ENCODE measurements at places on chromosomes 12 and 14. TPM values are rescaled to one million over a fixed set of nuclear protein-coding genes. Genes with fewer than 3 reads are reported as not detected.

DNA sequence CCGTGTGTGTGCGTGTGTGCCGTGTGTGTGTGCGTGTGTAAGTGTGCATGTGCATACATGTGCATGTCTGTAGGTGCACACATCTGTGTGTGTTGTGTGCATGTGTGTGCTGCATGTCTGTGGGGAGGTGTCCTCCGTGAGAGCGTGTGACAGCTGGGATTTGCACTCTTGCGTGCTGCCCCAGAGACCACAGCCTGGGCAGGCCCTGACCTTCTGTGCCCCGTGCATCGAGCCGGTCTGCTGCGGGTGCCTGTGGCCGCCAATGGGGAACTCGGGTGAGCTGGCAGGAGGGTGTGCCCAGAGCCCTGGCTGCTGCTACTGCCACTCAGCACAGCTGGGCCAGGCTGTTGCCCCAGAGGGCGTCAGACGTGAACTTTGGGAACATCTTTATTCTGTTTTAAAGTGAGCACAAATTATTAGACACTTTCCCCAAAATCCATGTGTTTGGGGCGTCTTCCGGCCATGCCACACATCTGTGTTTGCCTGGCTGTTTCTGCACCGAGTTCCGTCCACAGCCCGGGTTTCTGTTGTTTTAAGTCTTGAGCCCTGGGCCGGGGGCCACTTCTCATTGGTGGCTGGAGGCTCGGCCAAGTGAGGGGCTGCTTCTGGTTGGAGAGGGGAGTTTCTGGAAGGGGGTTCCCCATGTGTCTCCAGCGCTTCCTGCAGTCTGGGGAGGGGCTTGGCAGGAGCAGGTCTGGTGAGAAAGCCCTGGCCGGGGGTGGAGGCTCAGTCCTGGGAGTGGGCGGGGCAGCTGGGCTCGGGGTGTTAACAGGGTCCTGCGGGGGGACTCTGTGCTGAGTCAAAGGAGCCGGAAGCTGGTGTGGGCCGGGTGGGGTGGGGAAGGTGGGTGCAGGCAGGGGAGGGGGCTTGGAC lies 7.6 kb downstream of the CEP170B start:
- DNase-seq, result peak; percentile 17

- DNase-seq, result peak; percentile 64
Measured at GRCh38 chr12:54958048-54958658, 26.4 kb downstream of the TESPA1 start.

Gene SCN8A
- 1.4 TPM for polyA plus RNA-seq

DNA sequence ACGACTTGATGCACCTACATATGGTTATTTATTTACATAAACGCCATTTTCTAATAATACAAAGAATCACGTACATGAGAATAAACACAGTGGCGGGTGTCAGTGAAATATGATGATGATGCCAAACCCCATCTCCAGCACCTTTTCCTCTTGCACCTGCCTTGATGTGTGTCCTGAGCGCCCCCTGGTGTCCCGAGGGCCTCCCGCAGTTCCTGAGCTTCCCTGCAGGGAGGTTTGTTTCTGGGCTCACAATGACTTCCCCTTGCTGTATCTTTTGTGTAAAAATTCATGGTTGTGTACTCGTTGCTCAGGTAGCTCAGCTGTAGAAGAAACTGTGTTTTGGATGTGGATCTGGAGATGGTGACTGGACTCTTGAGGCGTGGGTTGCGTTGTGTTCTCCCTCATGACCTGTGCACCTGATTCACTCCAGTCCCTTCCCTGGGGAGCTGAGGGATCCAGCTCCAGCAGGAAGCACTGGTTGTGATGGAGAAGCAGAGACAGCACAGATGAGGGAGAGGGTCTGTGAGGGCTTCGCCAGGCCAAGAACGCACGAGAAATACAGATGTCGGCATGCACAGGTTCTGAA lies 1037.8 kb downstream of the TMEM121 start:
- DNase-seq, result no peak

GRCh38 chr12:103441437-103442181 lies 54.2 kb downstream of the C12orf42 start:
- no peak for DNase-seq

GRCh38 chr14:104435147-104436046 lies 144.2 kb upstream of the C14orf180 start:
- no peak for DNase-seq

Gene FAM186B
- 1.3 TPM for polyA plus RNA-seq

- DNase-seq, result no peak
Measured at GRCh38 chr12:127290251-127290650, 976.7 kb upstream of the TMEM132C start.

Gene NID2
- polyA plus RNA-seq, result 241 TPM

Gene PSMD9
- polyA plus RNA-seq, result 45.9 TPM

Gene ESR2
- 2.3 TPM for polyA plus RNA-seq

- DNase-seq, result no peak
Measured at GRCh38 chr14:65850429-65851135, 438.1 kb downstream of the FUT8 start.

DNA sequence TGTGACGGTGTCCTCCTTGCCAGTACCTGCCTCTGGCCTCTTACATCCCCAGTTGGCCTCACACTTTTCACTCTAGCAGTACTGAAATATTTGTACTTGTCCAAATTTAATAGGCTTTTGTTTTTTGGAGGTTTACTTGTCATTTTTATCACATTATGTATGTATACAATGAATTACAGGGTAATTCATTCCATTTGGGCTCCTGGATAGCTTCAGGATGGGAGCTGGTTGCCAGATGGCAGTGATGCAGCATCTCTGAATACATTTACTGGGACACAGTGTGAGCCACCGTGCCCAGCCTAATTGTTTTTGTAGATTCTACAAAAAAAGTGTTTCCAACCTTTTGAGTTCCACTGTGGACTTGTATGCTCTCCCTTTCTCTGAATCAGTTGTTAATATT lies 13.4 kb downstream of the CCDC77 start:
- no peak for DNase-seq

DNA sequence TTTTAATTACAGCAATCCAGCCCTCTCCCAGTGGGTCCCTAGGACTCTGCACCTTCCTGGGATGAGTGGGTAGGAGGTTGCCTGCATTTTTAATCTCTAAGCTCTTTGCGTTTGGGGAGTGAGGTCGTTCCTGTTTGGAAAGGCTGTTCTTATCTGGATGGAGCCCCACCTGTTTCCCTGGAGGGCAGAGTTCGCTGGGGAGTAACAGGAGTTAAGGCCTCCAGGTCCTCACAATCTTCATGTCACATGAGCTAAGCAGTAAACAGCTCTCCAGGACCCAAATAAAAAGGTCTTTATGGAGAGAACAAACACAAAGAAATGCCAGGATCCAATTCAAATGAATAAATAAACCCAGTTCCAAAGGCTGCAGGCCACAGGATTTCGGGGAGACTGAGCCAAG lies 56.0 kb upstream of the RFLNA start:
- DNase-seq, result no peak

DNA sequence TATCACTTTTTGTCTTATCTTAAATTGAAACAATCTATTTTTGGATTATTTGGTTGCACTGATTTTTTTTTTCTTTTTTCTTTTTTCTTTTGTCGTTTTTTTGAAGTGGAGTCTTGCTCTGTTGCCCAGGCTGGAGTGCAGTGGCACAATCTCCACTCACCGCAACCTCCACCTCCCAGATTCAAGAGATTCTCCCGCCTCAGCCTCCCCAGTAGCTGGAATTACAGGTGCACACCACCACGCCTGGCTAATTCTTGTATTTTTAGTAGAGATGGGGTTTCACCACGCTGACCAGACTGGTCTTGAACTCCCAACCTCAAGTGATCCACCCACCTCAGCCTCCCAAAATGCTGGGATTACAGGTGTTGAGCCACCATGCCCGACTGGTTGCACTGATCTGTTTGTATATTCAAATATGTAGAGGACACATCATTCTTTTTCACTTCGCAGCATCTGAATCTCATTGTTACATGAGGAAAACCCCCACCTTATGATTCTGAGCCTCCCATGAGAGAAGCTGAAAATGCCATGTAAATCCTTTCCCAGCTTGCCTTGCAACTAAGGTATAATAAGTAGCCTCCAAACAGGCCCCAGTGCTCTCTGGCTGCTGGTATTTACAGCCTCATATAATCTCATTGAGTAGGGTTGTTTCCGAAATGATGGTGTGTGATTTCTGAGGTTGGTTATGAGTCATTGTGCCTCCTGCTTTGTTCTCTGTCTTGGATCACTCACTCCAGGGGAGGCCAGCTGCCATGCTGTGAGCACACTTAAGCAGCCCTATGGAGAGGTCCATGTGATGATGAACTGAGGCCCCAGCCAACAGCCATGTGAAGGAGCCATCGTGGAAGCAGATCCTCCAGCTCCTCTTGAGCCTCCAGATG lies 5.2 kb upstream of the HSP90B1 start:
- no peak for DNase-seq

DNA sequence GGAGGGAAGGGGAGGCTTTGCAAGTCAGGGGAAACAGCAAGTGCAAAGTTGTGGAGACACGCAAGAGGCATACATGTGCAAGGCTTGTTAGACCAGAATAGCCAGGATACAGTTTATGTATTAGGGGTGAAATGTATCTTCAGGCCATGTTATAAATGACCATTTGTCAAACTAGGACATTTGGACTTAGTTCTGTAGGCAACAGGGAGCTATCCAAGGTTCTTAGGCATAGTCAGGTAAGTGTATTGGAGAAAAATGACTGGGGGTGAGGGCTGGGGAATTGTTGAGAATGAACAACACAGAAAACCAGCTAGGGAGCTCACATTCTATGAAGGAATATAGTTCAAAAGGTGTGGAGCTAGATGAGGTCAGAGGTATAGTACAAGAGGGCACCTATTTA lies 42.5 kb downstream of the TPH2 start:
- no peak for DNase-seq

GRCh38 chr12:51951843-51952722 lies 584 bp downstream of the ACVR1B start:
- no peak for DNase-seq

- no peak for DNase-seq
Measured at GRCh38 chr14:63764103-63764502, 36.2 kb upstream of the SGPP1 start.

GRCh38 chr14:98954349-98955000 lies 317.5 kb downstream of the BCL11B start:
- no peak for DNase-seq

Gene SLC2A14
- polyA plus RNA-seq, result 0.16 TPM

- no peak for DNase-seq
Measured at GRCh38 chr12:40697566-40698259, 5.5 kb downstream of the CNTN1 start.

GRCh38 chr14:93717668-93718320 lies 70.5 kb downstream of the PRIMA1 start:
- no peak for DNase-seq

- no peak for DNase-seq
Measured at GRCh38 chr14:73176685-73177084, 40.4 kb downstream of the PSEN1 start.

DNA sequence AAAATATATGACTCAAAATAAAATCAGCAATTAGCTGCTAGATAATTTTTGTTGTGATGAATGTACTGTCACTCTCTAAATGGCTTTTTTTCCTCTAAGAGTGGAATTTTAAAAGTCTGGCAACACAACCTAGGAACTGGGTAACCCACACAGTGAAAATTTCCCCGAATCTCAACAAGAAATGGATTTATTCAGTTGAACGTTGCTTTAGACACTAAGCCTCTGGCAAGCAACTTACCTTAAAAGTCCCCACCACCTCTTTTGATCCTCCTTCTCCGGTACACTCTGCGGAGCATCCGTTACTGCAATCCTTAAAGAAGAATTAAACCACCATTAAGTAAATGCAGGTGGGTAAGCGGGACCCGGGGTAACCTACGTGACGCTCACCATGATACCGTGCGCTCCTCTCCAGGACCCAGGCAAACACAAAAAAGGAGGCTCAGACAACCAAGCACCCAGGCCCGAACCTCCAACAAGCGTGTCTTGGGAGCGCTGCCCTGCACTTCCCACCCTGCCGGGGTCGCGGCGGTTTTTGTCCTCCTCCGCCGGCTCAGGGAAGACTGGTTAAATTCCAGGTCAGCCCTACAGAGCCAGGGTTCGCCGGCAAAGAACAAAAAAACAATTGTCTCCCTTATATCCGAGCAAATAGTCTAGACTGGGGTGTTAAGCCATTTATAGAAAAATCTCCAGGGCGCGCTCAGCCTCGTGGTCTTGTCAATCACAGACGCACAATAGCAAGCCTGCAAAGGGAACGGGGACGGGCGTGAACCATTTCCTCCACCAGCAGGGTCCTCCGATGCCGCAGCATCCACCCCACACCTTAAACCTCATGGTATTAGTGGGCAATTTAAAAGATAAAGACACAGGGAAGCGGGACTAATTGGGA lies 47.1 kb downstream of the BCAT1 start:
- DNase-seq, result peak; percentile 19

DNA sequence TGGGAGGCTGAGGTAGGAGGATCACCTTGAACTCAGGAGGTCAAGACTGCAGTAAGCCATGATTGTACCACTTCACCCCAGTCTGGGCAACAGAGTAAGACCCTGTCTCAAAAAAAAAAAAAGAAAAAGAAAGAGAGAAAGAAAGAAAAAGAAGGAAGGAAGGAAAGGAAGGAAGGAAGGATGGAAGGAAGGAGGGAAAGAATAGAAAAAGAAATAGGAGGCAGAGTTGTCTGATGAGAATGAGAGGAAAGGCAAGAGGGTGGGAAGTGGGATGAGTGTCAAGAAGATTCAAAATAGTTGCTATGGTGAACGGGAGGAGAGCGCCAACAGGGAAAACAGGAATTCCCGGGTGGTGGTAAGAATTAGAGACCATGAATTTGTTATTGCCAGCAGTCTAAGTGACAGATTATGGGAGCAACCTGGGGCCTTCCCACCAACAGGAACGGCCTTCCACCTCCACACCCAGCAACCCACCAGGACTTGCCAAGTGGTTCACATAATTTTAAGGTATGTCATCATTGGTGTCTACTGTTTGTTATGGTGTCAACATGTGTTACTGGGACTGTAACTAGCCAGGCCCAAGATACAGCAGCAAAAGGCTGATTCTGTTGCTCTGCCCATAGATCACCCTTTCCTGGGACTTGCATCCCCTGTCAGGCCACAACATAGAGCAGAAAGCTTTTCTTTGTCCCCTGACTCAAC lies 36.1 kb upstream of the C12orf76 start:
- DNase-seq, result no peak

DNA sequence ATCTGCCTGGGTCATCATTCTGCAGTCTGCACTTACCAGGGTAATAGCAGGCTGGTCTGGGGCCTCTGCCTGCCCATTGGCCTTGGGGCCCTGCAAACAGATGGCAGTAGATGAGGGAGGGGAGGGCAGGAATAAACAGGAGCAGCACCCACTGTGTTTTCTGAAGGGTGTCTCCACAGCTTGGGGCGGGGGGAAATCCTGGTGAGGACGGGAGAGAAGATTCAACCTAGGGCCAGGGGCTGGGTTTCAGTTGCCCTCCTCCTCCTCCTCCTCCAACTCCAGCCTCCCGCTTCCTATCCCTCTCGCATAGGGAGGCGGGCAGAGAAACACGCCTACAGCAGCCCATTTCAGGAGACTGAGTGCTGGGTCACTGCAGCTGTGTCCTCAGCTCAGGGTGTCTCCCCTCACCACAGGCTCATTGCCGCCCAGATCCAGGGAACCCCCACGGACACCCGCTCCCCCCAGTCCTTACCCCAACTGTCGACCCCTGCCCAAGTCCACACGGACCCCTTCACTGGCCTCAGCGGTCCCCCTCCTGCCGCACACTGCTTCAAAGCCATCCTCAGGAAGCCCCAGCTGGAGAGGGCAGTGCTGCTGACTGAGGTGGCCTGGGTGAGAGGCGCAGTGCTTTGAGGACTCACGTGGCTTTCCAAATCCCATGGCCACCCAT lies 9.1 kb upstream of the KRT80 start:
- DNase-seq, result no peak
